ENCODE measurements at places on chromosomes 4 and X.

GRCh38 chrX:107610667-107611066 is 17.6 kb upstream of the PRPS1 start:
- no peak for DNase-seq

DNA sequence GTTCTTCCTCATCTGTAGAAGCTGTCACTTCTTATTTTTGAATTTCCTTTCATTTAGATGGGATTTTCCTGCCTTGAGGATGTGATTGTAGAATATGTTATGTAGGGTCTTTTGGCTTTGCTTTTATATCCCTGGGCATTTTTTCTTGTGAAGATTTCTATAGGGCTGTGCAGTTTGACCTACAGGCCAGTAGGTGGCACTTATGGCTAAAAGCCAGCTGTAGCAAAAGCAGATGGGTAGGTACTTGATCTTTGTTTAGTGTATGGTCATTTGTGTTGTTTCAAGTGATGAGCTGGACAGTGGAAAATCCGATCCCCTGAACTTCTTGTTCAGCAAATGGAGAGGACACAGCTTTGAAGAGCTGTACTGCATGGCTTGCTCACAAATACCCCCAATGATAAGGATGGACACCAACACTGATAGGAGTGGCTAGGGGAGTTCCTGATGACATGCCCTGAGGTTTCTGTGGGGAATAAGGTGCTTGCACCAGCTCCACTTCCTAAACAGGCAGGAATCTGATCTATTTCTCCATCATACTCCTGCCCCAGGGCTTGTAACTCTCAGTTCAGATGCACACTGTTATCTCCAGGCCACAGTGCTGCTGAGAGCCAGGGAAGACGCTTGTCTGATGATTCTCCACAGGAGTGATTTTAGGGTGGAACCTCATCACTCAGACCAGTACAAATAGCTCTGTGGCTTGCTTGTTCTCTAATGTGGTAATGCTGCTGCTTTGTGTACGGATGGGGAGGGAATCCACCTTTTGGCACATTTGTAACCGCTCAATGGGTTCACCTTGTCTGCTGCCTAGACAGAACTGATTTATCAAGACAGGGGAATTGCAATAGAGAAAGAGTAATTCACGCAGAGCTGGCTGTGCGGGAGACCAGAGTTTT is 417.1 kb upstream of the MAGEB16 start:
- DNase-seq = no peak

GRCh38 chrX:920234-920799 is 289.7 kb downstream of the SHOX start:
- DNase-seq = no peak

- DNase-seq = no peak
These were observed 94.8 kb upstream of the GRPR start for GRCh38 chrX:16028576-16028975.

GRCh38 chr4:1211891-1212545 is 36.9 kb downstream of the CTBP1 start:
- DNase-seq = no peak

DNA sequence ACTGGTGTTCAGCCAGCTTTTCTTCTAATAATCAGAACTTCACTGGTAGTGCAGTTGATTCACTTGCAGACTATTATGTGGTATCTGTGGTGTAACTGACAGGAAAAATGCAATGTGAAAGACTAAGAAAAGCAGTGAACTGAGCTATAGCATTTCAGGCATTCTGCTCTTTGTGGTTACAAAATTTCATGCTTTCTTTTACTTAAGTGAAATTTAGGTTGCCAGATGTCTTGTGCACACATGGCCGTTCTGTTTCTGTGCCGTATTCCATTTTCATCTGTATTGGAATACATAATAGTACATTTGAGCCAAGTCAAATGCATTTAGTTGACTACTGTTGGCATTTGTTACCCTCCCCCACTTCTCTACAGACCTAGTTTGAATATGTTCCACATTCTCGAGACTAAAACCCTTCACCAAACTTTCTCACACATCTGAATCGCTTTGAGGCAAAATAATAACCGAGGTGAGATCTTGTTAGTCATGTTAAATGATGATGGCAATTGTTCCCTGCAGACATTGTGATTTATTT is 8.2 kb downstream of the RTL3 start:
- DNase-seq = no peak

DNA sequence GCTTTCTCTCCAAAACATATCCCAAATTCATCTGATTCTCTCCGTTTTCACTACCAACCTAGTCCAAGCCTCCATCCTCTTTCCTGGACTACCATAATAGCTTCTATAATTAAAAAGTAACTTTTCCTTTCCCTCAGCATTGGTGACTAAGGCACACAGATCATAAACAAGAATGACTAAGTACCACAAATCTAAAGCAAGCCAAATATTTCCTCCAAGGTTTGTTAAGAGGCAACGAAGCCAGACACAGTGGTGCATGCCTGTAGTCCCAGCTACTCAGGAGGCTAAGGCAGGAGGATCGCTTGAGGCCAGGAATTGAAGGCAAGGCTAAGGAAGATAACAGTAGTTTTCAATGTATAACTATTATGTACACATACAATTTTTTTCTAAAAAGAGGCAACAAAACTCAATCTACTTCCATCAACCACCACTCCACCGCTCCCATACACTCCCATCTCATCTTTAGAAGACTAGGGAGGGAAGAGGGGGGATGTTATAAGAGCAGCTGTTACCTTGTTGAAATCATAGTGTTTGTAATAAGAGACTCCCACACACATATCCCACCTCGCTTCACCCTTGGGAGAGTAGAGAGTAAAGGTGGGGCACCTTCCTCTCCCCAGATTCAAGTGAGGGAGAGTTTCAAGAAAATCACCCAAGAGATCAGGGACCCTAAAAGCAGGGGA is 4.2 kb upstream of the JCHAIN start:
- no peak for DNase-seq

DNA sequence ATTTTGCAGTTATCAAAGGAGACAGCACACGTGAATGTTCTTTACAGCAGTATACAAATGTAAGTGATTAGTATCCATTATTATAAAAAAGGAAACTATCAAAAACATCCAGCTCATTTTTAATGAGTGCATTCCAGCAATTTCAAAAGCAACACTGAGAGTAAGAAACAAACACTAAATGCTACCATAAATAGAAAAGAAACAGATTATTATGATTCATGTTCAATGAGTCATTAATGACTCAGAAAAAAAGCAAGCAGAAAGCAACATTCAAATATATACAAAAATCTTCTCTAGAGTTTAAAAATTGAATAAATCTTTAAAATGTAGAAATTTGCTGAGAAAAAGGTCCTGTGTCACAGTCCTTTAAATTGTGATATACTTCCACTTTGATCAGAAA is 346.5 kb upstream of the FMR1 start:
- no peak for DNase-seq

DNA sequence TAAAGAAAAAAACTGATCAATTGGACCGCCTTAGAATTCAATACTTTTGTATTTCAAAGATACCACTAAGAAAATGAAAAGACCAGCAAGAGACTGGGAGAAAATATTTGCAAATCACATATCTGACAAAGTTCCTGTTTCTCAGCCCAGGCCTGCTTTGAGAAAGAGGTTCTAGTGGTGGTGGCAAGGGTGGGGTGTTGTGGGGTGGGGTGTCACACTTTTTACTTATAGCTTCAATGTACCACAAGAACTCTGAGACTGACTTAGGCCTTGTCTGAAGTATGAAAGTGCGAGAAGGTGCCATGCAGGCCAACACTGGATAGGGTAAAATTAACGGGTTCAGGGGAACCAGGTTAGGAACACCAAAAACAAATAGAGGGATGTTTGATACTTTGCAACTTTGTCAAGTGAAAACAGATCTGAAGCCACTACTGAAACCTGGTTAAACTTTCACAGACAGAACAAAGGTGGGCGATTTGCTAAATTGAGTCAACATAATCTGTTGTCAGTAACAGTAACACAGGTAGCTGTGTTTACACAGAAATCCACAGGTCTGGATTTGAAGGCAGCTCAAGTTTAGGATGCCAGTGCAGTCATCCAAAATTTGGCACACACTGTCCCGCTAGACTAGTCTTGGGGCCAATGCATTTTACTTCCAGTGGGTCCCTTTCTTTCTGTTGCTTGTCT is 88.8 kb downstream of the DGKK start:
- DNase-seq = no peak

- DNase-seq = no peak
These were observed 99.9 kb downstream of the AREG start for GRCh38 chr4:74544655-74545361.

DNA sequence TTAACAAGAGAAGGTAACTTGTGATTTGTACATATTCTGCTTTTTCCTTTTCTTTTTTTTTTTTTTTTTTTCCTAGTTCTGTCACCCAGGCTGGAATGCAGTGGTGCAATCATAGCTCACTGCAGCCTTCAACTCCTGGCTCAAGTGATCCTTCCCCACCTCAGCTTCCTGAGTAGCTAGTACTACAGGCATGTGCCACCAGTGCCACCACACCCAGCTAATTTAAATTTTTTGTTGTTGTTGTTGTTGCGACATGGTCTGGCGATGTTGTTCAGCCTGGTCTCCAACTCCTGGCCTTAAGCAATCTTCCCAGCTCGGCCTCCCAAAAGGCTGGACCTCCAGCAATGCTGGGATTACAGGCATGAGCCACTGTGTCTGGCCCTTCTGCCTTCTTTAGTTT is 1.5 kb upstream of the TACR3 start:
- DNase-seq = no peak

DNA sequence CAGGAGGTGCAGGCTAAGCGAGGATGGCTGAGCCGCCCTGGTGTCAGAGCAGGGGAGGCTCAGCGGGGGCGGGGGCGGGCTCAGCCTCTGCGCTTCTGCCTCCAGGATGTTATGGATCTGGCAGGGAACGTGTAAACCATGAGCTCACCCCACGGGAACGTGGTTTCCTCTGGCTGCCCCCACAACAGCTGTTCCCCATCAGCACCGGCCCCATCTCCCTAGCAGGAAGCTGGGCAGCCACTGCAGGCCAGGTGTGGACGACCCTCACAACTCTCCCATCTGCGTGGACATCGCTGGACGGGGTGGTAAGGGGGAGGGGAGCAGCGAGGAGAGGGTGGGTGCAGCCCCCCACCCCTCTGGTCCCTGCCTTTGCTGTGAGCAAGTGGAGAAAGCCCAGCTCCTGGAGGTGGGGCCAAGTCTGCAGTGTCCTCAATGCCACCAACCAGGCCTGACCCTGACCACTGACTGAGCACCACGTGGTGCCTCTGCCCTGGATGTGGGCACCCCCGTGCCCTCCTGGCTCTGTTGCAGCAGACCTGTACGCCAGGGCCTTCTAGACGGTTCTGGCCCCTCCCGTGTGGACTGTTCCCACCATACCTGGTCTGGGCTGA is 28.1 kb upstream of the SPON2 start:
- no peak for DNase-seq

DNA sequence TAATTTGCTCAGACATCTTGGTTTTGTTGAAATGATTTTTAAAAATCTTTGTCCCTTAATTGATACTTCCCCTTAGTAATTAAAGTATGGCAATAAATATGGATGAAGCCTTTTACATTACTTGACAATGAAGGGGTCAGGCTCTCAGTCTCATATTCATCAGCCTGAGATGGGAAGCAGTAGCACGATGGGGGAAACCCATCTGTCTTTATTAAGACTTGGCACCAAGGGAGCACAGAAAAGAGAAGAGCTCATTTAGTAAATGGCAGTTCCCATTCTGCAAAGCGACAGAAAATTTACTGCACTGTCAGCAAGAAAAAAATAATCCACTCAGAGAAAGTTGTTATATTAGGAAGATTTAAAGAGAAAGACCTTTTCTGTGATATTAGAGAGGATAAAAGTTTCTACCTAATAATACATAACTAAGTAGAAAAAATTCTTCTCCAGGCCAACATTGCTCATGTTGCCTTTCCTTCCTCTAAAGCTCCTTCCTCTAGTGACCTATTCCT is 7.9 kb upstream of the SERTM2 start:
- DNase-seq = no peak

- DNase-seq = no peak
These were observed 880.8 kb downstream of the TECRL start for GRCh38 chr4:63528256-63528991.

- DNase-seq = no peak
These were observed 10.9 kb upstream of the DDX3X start for GRCh38 chrX:41322821-41323603.

GRCh38 chrX:97132664-97133415 is 249.1 kb downstream of the RPA4 start:
- no peak for DNase-seq

- peak; percentile 16 for DNase-seq
These were observed 2.9 kb downstream of the LAMTOR3 start for GRCh38 chr4:99891351-99891750.

GRCh38 chr4:106095408-106095807 is 200.1 kb downstream of the NPNT start:
- no peak for DNase-seq

DNA sequence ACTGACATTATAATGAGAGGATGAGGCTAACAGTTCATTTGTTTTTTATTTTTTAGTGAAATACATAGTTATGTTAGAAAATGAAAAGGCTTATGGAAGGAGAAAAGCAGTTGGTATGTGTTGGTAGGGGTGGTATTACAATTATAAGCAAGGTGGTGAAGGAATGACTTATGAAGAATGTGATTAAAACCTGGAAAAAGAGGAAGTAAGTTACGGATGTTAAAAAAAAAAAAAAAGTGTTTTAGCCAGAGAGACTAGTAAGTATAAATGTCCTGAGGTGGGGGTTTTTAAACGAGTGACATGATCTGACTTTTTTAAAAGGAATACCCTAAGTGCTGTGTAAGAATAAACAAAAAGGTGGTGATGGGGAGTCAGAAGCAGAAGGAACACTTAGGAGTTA is 206.8 kb downstream of the IL15 start:
- no peak for DNase-seq

GRCh38 chr4:153024466-153024865 is 88.3 kb downstream of the FHDC1 start:
- no peak for DNase-seq

DNA sequence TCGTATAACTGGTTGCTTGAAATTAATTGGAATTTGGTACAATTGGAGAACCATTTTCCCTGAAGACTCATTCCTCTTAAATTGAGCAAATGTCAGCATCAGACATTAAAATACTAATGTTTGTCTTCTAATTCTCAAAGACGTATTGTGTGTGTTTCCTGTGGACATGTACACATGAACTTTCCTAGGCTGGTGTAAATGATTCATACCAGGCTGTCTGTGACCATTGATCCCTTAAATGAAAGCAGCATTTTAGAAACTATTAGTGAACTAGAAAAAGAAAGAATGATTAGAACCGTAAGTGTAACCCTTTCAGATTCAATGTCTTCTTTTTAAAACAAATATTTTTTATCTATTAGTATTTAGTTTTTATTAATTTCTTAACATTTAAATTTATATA is 332.9 kb downstream of the PPP3CA start:
- no peak for DNase-seq

DNA sequence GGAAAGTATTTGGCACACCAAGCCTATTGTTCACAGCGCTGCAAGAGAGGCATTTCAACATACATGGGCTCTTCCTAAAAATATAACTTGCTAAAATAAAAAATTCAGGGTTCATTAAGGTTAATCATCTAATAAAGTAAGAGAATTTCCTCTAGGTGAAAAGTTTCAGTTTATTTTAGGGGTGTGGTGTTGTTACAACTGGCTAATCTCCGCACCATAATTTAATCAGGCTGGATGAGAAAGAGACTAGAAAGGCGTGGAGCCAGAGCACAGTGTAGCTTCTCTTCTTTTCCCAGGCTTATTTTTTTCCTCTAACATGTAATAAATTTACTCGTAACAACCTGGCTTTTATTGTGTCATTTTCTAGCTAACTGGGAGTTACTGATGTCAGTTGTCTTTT is 47.9 kb downstream of the FHL1 start:
- no peak for DNase-seq

- no peak for DNase-seq
These were observed 28.2 kb downstream of the SAT1 start for GRCh38 chrX:23811108-23811651.

Measured in hematopoietic multipotent progenitor cell treated with erythropoietin and hydrocortisone succinate and interleukin-3 and kit ligand, for 15 days (in vitro differentiated cells).